Stimulated activated CD4-positive, alpha-beta T cell treated with anti-CD3 and anti-CD28 coated beads, TNF-alpha, amount 100 ng/mL, for 1 hour (primary cell): ENCODE measurements at places on chromosomes 13 and 19.
A peak's percentile ranks its signal among the peaks of the same experiment; 100 is the strongest.

DNA sequence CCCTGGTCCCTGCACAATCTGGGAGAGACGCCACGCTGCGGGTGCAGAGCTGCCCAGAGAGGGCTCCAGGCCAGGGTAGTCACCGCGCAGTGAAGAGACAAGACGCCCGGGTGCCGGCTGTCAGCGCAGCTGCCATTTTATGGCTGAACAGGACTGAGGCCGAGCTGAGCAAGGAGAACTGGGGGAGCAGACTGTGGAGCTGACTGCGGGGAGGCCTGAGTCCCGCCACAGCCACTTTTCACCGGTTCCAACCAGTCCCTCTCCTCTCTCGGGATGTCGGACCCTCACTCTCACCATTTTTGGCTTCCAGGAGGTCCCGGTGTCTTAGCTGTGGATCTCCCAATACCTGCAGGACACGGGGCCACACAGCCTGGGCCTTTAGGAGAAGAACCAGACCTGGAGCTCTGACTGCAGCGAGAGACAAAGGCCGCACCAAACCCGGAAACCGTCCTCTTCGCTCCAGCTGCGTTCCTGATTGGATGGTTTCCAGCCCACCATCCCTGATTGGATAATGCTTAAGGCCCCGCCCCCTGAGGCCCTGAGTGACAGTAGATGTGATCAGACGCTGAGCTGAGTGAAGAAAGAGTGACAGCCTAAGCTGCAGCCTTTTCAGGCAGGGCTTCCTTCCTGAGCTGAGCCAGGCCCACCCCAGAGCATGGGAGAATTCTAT lies at the start of gene ZNF626:
ZNF626 (minus strand) TSS at position 422 of the 670 bp plus-strand sequence; CDS start at position 297, 125 bp downstream.
- DNase-seq: peak; percentile 79

DNA sequence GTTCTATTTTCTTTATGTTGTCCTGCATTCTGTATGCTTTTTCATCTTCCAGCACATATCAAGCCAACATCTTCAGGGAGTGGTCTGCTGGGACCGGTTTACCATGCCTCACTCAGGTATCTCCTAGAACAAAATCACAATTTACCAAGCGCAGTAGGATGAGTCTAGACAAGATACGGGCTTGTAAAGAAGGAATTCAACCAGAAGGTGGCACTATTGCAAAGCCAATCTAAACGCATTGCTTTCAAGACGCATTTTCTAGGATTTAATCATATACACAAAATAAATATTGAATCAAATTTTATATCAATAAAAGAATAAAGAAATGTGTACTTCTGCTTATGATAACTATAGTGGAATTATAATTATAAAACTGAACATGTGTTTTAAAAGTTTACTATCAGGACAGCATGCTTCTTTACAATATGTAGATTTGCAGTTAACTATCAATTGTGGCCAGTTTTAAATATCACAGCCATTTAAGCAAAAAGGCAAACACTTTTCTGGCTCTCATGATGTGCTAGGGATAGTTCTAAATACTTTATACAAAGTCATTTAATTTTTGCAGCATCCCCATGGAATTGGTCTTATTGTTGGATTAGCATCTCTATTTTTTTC lies 16.1 kb upstream of the TPP2 start:
- DNase-seq: no peak

DNA sequence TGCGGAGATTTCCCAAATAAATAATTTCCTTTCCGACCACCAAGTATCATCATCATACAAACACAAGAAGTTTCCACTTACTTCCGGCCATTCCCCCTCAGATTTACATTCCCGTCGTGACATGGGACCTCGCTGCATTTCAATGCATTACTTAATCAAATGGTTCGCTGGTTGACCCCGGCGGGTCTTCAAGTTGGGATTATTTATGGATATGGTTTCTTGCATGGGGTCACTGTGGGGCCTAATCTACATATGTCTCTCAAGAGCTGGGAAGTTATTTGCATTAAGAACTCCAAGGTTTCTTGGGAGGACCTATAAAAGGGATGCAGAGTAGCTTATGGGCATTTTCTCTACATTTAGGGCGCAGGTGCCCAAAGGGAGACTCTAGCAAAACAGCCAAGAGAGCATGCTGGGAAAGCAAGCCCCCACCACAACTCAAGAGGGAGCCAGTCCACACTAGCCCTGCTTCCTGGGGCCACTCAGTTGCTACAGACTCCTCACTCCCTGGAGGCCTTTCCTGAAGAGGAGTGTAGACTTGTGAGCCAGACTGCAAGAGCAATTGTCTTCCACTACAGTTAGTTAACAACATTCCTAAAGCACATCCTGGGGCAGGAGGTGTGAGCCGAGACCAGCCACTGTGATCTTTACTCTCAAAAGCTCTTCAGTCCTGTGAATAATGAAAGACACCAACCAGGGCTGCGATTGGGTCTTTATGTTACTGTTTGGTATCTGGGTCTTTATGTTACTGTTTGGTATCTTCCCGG lies 125.3 kb downstream of the KATNAL1 start:
- DNase-seq: no peak

DNA sequence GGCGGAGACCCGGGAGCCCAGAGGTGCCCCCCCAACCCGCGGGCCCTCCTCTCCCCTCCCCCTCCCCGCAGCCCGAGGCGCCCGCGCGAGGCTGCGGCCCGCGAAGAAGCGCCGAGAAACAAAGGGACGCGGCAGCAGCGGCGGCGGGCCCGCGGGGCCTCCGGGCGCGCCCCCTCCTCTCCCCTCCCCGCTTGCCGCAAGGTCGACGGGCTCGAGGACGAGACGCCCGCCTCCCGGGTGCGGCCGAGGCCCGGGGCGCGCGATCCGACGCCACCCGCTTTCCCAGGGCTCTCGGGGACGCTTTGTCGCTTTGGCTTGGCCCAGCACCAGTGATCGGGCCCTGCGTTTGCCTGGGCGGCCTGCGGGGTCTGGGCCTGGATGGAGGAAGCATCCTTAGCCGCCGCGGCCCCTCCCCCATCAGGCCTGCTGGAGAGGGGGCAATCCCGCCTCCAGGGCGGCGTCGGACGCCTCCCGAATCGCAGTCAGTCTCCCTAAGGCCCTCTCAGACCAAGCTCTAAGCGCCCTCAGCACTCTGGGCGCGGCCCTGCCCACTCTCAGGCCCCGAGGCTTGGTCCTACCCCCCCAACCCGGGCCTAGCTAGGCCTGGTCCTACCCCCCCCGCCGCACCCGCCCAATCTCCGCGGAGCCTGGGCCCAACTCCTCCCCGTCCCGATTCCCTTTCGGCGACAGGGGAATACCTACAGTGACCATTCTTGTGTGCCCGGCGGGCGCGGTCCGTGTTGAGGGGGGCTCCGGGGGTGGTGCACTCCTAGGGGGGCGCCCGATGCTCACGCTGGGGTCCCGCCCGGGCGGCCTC lies 740 bp downstream of the ELAVL3 start:
- DNase-seq: no peak

- DNase-seq: no peak
These were observed 232.9 kb downstream of the FOXO1 start for GRCh38 chr13:40433577-40433976.

DNA sequence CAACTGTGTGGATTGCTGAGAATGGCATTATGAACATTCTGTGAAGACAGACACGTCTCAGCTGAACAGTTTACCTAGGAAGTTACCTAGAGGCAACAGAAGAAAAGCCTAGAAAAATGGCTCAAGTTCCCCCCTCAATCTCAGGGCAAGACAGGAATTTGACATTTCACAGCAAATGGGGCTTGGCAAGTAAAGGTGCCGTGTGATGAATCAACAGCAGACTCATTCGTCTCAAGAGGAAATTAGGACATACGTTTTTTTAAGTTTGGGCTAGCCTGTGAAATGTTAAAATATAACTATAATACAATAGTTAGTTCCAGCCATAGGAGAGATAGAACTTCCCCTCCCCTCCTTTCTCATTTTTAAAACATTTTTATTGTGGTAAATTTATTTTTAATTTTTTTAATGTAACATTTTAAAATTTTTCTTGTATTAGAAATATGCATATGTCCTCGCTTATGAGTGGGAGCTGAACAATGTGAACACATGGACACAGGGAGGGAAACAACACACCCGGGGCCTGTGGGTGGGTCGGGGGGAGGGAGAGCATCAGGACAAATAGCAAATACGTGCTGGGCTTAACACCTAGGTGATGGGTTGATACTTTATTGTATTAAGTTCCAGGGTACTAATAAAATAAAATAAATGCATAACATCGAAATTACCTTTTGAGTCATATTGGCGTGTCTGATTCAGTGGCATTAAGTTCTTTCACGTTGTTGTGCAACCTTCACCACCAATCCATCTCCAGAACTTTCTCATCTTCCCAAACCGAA lies 116.0 kb downstream of the COL4A2 start:
- DNase-seq: no peak

DNA sequence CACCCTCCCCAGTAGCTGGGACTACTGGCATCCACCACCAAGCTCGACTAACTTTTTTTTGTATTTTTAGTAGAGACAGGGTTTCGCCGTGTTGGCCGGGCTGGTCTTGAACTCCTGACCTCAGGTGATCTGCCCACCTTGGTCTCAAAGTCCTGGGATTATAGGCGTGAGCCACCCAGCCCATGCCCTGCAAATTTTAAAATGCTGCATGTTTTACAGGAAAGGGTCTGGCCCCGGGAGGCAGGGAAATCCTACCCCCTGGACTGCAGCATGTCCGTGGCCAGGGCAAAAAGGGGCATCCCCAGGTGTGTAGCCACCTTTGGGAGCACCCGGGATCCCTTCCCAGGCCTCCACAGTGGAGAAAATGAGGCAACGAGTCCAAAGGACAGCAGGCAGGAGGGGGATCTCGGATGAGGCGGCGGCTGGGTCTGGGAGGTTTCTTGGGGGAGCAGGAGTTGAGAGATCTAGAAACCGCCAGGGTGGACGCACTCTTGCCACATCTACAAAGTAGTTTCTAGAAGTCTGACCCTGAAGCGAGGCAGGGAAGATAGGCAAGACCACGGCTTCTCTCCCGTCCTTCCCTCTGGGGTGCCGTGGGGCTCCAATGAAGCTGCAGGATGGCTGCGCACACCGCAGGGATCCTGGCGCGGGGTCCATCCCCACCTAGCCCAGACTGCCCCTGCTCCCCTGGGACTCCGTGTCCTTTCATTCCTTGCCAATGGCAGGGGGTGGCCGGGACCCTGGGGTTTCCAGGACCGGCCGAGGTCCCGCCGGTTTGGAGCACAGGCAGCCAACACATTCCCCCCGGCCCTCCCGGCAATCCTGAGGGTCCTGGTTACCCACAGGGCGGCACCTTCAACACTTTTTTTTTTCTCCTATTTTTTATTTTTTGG lies 21.3 kb upstream of the ZBTB7A start:
- no peak for DNase-seq

GRCh38 chr19:1839658-1840540 lies 8.4 kb downstream of the REXO1 start:
- no peak for DNase-seq

GRCh38 chr19:50820549-50821247 lies 2.9 kb downstream of the KLK1 start:
- no peak for DNase-seq

GRCh38 chr19:7505288-7505681 lies 10.6 kb upstream of the ZNF358 start:
- no peak for DNase-seq

DNA sequence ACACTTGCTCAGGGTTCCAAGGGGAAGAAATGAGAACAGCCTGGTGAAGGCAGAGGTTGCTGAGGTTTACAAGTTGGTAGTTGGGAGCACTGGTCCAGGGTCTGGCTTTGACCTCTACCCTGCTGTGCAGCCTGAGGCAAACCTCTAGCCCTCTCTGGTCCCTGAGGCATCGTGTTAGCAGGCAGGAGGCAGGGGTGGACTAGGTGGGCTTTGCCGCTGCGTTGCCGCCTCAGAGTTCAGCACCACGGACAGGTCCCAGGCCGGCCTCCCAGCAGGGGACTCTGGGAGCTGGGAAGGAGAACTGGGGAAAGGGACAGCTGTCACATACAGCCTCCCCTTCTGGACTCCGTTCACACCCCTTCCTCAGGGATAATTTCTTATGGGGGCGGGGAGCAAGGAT lies 3.1 kb downstream of the NCAN start:
- no peak for DNase-seq

DNA sequence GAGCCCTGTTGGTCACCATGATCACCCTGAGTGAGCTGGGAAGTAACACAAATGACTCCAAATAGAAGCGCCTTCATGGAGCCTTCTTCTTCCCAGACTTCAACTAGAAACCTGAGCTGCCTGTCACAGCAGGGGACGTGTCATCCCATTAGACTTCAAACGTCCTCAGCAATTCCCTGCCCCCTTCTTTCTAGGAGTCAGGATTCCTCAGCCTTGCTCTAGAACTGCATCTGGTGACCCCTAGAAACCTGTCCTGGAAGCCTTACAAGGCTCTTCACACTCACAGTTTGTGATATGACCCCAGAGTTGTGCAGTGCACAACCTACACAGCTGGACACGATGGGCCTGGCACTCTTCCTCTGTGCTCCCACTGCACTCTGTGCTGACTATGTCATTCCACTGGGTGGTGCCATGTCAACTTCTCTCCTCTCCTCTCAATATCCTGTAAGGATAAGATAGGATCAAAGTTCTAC lies 23.6 kb upstream of the TTYH1 start:
- no peak for DNase-seq

GRCh38 chr13:75180805-75181455 lies 301.0 kb downstream of the TBC1D4 start:
- no peak for DNase-seq

- no peak for DNase-seq
These were observed 20.0 kb upstream of the UPF3A start for GRCh38 chr13:114261328-114261965.

DNA sequence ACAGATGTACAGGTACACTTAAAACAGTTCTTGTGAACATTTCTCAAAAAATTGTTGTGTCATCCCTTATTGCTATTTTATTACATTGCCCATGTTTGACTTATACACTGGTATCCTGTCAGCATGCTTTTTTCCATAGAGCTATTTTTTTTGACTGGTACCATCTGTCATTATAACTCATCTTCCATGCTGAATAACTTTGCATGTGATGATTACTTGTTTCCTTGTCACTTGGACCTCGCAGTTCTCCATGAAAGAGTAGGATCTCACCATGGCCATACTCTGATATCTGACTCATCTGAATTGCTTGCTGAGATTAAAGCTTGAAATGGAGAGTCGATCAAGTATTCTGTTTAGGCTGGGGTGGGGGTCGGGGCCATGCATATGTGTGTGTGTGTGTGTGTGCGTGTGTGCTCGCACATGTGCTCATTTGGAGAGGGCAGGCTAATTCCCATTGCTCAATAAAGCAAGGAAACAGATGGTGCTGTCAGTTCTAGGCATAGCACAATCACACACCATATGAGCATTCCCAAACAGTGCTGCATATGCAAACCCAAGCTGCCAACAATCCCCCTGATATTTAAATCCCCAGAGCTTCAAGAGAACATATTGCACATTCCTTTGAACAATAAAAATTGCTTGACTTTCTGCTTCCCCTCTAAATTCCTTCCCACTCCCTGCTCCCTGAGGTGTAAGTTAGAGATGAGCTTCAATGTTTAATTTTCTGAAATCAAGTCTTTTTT lies 62.9 kb downstream of the NHLRC3 start:
- no peak for DNase-seq

GRCh38 chr19:40433391-40434216 lies 7.8 kb upstream of the SERTAD1 start:
- no peak for DNase-seq

- no peak for DNase-seq
These were observed 37.4 kb upstream of the TEX29 start for GRCh38 chr13:111282997-111283396.
